ENCODE measurements at places on chromosomes 2 and 18. TPM values are rescaled to one million over a fixed set of nuclear protein-coding genes. Genes with fewer than 3 reads are reported as not detected.

Gene ANKRD62
- total RNA-seq = not detected

- peak; percentile 35 for DNase-seq
Measured at GRCh38 chr18:23735021-23735464, 45.8 kb downstream of the LAMA3 start.

- DNase-seq = no peak
Measured at GRCh38 chr2:203823173-203823572, 44.4 kb upstream of the CTLA4 start.

Gene SLC4A5
- total RNA-seq = 0.12 TPM

Gene ABHD1
- not detected for total RNA-seq

Gene RGPD4
- 0.14 TPM for total RNA-seq

Gene MYO1B
- total RNA-seq = 204 TPM

GRCh38 chr2:19710230-19710629 is 191.6 kb downstream of the TTC32 start:
- DNase-seq = no peak

GRCh38 chr2:5990086-5990485 is 297.9 kb downstream of the SOX11 start:
- no peak for DNase-seq

DNA sequence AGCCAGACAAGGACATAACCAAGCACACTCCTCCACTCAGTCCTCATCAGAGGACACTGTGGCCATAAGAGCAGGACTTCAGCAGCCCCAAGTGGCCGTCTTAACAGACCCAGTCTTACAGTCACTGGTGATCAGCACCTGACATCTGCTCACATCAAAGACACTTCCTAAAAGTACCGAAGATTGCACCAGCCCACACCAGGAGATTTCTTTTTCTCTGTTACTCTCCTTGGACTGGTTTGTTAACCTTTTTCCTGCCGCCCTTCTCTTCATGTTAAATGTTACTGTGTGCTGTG is 44.1 kb downstream of the MRPS5 start:
- no peak for DNase-seq

GRCh38 chr18:76209597-76209996 is 285.4 kb downstream of the ZNF516 start:
- DNase-seq = peak; percentile 43

- DNase-seq = no peak
Measured at GRCh38 chr2:51953931-51954330, 922.0 kb upstream of the NRXN1 start.

Gene IGFBP5
- not detected for total RNA-seq

DNA sequence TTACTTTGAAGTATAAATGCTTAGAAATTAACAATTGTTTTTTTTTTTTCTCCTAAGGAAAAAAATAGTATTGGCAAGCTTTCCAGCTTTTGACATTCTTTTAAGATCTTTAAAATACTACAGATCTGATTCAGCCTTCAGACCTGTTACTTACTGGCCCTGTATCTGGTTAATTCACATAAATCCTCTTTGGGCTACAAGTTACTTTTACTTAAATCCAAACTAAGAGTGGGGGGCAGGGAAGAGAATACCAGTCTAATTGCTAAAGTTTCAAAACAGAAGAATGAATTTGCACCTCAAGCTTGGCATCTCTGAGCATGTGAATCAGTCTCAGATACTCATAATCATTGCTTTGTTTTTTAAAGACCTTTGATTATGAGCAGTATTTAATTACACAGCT is 386.3 kb downstream of the PARD3B start:
- DNase-seq = no peak

Gene KYNU
- 143 TPM for total RNA-seq

Gene TUBA3E
- not detected for total RNA-seq

GRCh38 chr18:61025596-61025995 is 307.6 kb upstream of the CDH20 start:
- no peak for DNase-seq

Gene TMEFF2
- not detected for total RNA-seq

DNA sequence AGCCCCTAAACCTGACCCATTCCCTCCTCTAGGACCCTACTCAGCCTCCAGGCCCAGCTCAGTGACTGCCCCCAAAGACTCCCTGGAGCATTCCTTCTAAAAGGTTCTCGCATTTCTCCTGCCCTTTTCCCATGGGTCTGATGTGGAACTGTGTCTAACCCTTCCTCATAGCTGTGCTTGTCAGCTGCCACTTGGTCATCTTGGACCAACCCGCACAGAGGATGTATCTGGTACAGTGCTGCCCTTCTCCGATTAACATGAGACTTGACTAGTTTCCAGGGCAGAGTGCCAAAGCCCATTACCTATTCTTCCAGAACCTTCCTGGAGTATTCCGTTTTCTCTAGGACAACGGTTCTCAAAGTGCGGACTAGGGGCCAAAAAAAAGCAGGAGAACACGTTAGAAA is 518 bp upstream of the NFU1 start:
- DNase-seq = no peak

DNA sequence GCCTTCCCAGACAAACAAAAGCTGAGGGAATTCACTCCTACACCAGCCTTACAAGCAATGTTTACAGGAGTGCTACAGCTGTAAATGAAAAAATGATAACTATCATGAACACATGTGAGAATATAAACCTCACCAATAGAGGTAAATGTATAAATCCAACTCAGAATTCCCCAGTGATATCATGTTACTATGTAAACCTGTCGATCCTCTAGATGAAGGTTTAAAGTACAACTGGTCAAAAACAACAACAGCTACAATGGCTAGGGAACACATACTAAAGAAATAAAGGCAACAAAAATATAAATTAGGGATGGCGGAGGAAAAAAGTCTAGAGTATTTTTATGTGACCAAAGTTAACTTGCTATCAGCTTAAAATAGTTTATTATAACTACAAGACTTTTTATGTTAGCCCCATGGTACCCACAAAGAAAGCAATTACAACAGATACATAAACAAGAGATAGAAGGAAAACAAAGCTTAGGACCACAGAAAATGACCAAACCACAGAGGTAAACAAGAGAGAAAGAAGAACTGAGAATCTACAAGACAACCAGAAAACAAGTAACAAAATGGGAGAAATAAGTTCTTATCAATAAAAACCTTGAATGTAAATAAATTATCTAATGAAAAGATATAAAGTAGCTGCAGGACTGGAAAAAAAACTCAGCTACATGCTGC is 8.3 kb downstream of the CERKL start:
- no peak for DNase-seq
